ENCODE measurements at places on chromosomes 7 and 10.

GRCh38 chr10:122459561-122460273 is 1.6 kb upstream of the HTRA1 start:
- DNase-seq = no peak

DNA sequence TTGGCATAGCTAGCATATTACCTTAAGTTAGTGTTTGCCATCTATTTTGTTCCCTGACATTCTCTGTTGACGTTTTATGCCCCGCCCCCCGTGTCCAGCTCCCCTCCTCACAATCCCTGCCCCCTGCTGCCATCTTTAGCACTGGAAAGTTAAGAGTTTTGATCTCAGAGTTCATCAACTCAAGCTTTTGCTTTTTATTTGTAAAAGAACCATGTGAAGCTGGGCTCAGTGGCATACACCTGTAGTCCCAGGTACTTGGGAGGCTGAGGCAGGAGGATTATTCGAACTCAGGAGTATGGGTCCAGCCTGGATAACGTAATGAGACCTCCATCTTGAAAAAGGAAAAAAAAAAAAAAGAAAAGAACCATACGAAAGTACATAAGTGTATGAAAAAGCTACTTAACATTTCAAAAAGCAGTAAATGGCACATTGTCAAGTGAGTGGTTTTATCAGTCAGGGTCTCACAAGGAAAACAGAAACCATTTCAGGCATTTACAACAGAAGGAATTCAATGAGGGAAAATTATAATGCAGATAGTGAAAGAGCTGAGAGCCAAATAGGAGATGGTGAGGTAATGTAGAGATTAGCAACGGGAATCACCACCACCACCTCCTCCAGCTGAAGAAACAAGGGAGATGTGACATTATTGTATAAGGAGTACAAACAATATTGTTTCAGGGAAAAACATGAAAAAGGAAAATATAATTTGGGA is 64.9 kb downstream of the MCU start:
- no peak for DNase-seq

DNA sequence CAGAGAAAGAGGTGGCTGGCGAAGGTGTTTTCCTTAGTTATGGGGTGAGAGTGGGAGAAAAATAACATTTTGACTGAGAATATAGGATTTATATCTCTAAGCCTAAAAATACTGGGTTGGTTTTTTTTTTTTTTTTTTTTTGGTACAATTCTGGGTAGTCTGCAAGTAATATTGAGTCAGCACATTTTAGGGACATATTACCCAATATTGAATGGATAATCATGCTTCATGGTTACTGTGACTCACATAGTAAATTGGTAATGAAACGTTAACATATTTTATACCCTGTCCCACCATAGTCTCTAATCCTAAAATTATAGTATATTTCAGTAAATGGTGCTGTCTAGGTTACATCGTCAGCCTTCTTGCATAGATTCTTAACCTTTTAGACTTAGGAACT is 91.4 kb downstream of the TPST1 start:
- no peak for DNase-seq

DNA sequence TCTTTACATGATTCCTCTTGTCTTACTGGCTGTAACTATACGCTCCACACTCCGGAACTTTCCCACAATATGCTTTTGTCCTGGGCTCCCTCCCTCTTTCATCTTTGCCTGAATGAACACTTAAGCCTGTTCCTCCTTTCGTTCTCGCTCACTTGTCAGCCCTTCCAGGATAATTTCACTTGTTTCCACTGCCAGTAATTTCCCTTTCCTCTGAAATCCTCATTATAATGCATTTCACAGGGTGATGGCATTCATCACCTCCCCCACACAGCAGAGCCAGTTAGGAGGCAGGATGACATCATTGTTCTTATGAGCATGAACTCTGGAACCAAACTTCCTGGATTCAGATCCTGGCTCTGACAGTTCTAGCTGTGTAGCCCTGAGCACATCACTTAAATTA is 372.6 kb downstream of the GPR158 start:
- DNase-seq = no peak

- DNase-seq = no peak
Observed at GRCh38 chr10:6980353-6980752, 400.3 kb upstream of the PRKCQ start.

DNA sequence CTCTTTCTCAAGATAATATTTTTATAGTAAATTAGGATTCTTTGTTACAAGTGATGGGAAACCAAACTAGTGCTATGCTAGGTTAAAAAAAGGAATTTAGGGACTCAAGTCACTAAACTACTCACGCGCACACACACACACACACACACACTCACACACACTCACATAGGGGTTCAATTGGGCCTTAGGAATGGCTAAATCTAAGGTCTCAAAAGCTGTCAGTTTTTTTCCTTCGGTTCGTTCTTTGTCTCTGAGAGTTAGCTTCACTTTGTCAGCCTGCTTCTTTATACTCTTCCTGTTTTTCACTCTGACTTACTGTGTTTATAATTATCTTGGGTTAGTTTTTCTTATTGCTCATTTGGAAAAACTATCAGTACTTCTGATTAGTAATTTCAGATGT is 138.9 kb downstream of the ADK start:
- DNase-seq = no peak

- DNase-seq = peak; percentile 93
Observed at GRCh38 chr10:77889277-77889903, 37.2 kb downstream of the DLG5 start.

DNA sequence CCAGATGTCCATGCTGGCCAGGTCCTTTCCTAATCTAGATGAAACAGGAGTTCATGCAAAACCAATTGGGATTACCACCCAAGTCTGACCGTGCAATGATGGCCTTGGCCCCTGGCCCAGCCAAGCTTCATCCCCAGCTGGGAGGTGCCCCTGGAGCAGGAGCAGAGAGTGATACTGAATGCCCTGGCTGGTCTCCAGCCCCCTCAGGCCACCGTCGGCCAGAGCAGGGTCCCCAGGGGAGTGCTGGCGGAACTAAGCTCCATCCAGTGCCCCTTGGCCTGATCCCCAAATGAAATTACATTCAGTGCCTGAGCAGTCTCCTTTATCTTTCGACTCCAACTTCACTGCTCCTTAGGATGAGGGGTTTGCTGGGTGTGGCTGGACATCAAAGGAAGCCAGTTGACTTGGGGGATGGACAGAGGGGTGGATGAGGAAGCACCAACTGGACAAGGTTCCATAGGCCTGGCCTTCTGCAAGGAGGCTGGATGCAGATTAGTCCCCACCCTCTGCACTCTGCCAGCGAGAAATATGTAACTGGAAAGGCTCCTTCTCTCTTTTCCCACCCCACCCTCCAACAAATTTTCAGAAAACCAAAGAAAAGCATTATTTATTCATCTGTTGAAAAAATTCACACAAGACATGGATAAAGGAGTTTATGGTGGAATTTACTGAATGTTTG is 275.5 kb downstream of the PLXNA4 start:
- DNase-seq = no peak

GRCh38 chr7:148535217-148535616 is 55.3 kb upstream of the C7orf33 start:
- no peak for DNase-seq

DNA sequence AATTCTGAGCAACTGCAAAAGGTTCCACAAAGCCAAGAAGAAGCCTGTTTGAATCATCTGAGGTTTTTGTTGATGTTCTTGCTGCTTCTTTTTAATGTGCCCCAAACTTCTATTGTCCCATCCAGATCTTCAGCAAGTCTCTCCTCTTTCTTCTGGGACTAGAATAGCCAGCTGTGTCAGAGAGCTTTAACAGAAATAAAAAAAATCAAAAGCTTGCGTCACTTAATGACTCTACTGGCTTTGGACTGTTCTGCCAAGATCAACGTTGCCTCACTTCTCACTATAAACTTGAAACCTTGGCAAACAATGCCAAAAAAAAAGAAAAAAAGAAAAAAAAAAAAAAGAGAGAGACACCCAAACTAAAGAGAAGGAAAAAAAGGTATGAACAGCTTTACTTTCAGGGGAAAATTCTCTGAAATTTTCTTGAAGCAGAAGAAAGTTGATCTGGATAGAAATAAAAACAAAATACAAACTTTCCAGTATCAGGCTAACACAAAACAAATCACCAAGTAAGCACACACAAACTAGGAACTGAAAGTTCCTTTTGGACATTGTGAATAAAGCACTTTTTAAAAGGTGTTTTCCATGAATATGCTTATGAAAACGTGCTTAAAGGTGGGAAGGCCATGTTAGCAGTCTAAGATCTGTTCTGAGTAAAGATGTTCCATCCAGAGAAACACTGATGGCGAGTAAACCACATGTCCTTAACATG is 14.8 kb downstream of the USP54 start:
- no peak for DNase-seq

GRCh38 chr7:124989911-124990310 is 60.3 kb upstream of the POT1 start:
- no peak for DNase-seq

DNA sequence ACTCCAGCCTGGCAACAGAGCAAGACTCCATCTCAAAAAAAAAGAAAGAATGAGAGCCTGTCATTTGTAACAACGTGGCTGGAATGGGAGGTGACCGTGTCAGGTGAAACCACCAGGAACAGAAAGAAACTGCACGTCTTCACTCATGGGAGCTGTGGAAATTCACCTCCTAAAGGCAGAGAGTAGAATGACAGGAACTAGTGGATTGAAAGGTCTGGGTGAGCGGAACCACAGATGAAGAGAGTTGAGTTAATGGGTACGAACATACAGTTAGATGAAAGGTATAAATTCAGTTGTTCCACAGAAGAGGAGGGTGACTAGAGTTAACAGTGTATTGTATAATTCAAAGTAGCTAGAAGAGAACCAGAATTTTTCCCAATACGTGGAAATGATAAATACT is 78.6 kb downstream of the MAD1L1 start:
- no peak for DNase-seq

DNA sequence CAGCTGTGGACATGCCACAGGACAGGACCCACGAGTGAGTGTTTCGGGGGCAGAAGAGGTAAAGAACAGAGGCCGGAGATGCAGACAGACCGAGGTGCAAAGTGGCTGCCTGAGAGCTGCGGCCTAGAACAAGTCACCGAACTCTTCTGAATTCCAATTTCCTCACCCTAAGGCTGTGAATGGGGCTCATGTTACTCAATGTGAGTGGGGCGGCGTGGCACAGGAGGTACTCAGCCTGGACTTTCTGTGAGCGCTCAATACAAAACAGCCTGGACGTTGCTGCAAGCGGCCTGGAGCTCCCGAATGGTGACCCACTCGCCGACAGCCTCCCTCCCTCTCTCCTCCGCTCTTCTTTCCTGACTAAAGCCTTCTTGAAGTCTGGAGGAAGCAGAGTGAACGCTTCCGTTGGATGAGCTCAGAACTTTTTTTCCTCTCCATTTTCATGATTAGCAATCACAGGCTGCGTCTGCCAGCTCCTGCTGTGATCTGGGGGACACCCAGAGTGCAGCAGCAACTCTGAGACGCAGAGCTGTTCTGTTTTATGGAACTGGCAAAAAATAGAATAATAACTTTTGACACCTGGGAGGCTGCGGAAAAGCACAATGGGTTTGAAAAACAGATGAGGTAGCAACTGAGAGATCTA is 108.5 kb downstream of the PTPRN2 start:
- DNase-seq = no peak

DNA sequence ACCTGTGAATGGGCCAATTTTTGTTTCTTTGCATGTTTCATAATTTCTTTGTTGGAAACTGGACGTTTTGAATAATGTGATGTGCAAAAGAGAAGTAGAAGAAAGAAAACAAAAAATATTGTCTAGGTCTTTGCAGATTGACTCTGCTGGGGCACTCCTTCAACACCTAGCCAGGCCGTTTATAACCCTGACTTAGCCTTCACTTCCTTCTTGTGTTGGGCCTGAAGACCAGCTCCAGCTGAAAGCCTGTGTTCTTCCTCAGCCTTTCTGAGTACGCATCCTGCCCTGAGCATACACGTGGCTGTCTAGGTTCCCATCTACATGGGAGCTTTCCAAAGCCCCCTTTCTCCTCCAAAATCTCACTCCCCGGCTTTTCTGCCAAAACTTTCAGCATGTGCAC is 41.9 kb downstream of the LMTK2 start:
- DNase-seq = no peak

DNA sequence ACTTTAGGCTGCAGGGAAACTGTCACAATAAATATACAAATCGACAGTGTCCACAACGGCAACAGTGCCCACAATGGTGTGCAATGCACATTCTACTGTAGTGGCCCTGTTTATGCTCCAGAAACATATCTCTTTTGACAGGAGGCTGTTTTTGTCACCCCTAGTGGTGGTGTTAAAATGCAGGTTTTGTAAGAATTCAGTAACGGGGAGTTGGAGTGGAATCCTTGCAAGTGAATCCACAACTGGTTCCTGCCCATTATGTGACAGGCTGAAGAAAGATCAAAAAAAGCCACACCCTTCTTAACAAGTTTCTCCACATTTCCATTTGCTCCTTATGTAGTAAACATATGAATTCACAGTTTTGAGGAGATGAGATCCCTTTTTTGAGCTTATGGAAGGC is 58.5 kb downstream of the BEND7 start:
- no peak for DNase-seq

DNA sequence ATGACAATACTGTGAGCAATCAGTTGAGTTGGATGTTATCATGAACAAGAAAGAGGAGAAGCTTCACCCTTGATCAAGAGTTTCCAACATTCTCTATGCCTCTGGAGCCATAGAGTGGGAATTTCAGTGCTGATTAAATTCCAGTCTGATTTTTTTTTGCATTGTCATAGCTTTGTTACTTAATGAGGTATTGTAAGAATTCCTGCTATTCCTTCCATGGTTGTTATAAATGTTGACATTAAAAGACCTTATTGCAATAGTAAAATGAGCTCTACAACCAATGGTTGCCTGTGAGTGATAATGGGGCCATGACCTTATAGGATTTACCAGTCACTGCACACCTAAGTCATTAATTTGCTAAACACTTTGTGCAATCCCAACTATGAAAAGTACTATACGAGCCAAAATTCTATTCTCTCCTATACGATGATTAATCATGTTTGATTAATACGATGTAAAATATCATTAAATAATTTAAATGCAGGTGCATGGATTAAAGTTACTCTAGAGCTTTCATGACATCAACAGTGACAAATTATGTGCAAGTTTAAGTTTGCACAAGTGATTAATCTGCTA is 353.2 kb upstream of the KLF6 start:
- no peak for DNase-seq

DNA sequence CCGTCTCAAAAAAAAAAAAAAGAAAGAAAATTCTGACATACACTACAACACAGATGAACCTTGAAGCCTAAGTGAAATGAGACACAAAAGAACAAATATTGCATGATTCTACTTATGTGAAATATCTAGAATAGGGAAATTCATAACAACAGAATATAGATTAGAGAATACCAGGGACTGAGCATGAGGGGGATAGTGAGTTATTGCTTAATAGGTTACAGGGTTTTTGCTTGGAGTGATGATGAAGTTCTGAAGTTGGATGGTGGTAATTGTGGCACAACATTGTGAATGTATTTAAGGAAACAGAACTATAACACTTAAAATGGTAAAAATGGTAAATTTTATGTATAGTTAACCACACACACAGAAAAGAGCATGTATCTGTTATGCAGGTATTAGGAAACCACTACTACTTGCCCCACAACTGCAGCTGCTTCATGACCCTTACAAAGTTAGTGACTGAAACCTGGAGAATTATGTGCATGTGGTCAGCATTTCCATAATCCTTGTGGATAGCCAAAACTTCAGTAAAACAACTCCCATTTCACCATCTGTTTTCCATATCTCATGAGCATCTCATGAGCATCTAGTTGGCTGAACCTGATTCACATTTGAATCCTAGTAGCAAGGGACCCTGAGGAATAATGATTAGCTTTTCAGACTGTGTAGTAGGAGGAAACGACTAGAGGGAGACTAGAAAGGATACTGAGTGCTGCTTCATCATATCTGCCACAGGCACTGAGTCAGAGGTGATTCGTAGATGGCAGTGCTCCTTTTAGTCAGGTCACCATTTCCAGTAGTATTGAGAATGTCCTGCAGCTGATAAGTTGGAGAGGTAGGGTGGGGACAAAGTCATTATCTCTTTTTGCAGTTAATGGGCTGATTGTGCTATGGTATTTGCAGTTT is 26.3 kb downstream of the SAMD8 start:
- no peak for DNase-seq
